ENCODE measurements at places on chromosomes 16 and 17.

GRCh38 chr17:8018436-8018835 is 16.0 kb downstream of the GUCY2D start:
- DNase-seq, result no peak

- DNase-seq, result no peak
Measured at GRCh38 chr16:71807905-71808592, 585 bp downstream of the AP1G1 start.

GRCh38 chr17:66349521-66350254 is 47.3 kb downstream of the PRKCA start:
- DNase-seq, result no peak

- DNase-seq, result no peak
Measured at GRCh38 chr16:84302111-84302954, 7.7 kb downstream of the WFDC1 start.

GRCh38 chr17:67487506-67487905 is 110.4 kb downstream of the PITPNC1 start:
- DNase-seq, result no peak

- peak; percentile 62 for DNase-seq
Measured at GRCh38 chr17:5587438-5588032, 3.2 kb upstream of the NLRP1 start.

DNA sequence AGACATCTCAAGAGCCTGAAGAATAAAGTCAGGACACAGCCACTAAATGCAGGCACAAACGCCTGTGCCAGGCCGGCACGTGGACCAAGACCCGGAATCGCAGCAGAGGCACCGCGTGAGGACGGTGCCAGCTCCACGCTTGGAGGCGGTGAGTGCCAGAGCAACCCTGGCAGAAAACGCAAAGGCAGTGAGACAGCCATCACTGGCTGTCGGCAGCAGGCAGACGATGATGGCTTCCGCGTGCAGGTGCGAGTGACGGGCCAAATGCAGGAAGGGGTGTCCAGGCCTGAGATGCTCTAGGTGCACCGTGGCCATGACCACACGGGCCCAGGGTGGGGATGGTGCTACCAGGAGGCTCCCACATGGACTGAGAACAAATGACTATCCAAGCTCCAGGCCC is 78.8 kb downstream of the LMF1 start:
- DNase-seq, result no peak

DNA sequence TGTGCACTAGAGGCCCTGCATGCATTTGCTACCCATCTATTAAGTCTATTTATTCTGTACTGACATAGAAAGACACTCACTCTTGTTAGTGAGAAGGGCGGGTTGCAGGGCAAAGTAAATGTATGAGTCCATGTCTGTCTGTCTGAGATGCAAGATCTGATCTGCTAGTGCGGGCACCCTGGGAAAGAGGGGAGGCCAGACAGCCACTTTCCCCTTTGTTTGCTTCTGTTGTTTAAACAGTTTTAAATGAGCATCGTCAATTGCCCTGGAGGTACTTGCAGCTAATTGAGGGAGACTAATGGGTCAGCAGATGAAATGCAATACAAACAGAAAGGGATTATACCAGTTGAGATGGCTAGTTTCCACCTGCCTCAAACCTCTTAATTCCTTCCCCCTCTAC is 24.9 kb downstream of the SCNN1G start:
- no peak for DNase-seq

DNA sequence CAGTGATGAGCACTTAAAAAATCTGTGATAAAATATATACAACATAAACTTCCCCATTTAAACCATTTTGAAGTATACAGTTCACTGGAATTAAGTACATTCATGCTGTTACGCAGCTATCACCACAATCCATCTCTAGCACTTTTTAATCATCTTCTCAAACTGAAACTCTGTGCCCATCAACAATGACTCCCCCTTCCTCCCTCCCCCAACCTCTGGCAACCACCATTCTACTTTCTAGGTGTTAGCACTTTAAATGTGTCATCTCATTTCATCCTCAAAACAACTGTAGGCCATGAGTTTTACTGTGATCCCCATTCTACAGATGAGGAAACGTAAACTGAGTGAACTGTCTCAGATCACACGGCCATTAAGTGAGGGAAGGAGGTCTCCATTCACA is 13.8 kb upstream of the TMEM98 start:
- DNase-seq, result no peak

- DNase-seq, result no peak
Measured at GRCh38 chr16:71630808-71631207, 4.8 kb downstream of the MARVELD3 start.

DNA sequence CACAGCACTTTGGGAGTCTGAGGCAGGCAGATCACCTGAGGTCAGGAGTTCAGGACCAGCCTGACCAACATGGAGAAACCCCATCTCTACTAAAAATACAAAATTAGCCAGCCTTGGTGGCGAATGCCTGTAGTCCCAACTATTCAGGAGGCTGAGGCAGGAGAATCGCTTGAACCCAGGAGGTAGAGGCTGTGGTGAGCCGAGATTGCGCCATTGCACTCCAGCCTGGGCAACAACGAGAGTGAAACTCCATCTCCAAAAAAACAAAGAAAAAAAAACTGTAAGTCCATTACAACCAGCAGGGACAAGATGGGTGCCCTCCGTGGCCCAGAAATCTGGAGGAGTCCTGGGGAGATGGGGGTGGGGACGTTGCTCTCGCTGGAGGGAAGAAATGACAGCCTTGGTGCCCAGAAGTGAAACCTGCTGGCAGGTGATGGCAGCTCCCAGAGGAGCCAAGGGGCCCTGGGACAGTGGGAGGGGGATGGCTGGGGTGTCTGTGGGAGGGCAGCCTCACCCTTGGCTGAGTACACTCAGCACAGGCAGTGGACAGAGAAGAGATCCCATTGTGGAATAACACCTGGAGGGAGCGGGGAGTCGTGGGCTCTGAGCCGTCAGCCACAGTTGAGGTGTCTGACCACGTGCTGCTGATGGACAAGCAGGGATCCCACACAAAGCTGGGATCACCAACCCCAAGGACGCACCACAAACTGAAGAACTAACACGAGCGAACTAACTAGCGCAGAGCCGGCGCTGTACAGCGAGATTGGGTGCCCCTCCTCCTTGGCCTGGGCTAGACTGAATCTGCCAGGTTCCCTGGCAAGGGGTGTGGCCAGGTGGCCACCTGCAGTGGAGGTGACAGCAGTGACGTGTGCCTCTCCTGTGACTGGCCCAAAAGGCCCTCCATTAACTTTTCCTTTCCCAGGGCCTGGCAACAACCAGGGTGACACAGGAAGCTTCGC is 46.9 kb upstream of the BAHCC1 start:
- no peak for DNase-seq

DNA sequence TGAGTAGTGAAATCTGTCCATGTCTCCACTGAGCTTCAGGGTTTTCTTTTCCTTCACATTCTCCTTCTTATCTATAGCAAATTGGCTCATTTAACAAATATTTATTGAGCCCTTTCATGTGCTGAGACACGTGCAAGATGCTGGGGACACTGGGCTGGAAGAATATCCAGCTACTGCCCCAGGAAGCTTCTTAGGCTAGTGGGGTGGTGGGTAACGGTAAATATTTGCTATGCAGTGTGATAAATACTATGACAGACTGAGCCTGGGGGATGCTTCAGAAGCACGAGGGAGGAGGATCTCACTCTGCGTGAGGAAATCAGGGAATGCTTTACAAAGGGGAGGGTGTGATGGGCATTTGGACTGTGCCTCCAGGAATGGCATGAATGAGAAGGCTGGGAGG is 524.1 kb downstream of the GRIN2A start:
- DNase-seq, result no peak

- no peak for DNase-seq
Measured at GRCh38 chr16:82358161-82358560, 188.1 kb upstream of the MPHOSPH6 start.

GRCh38 chr17:68290955-68291835 is at the start of the genes ARSG and SLC16A6:
Gene ARSG (plus strand): TSS chr17:68291495. CDS start chr17:68307494, 15,999 bp downstream.
Gene SLC16A6 (minus strand): TSS chr17:68291127. CDS start chr17:68278320, 12,807 bp downstream.
- peak; percentile 88 for DNase-seq

DNA sequence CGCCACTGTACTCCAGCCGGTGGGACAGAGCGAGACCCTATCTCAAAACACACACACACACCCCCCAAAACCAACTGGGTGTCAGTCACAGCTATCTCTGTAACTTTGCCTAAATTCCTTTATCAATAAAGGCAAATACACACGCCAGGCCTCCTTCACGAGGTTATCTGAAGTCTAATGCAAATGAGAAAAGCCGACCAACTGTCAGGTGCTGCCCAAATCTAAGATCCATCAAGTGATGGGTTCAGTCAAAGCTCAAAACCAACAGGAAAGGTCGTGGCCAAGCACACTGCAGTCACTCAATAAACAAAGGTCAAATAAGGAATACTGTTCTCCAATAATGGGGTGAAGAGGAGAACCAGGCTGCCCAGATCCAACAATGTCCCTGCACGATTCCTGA is 1.1 kb downstream of the ANKFY1 start:
- no peak for DNase-seq

GRCh38 chr17:78267253-78268073 is 36.0 kb downstream of the TMEM235 start:
- no peak for DNase-seq

- peak; percentile 67 for DNase-seq
Measured at GRCh38 chr16:71467810-71468209, 5.8 kb upstream of the ZNF23 start.

DNA sequence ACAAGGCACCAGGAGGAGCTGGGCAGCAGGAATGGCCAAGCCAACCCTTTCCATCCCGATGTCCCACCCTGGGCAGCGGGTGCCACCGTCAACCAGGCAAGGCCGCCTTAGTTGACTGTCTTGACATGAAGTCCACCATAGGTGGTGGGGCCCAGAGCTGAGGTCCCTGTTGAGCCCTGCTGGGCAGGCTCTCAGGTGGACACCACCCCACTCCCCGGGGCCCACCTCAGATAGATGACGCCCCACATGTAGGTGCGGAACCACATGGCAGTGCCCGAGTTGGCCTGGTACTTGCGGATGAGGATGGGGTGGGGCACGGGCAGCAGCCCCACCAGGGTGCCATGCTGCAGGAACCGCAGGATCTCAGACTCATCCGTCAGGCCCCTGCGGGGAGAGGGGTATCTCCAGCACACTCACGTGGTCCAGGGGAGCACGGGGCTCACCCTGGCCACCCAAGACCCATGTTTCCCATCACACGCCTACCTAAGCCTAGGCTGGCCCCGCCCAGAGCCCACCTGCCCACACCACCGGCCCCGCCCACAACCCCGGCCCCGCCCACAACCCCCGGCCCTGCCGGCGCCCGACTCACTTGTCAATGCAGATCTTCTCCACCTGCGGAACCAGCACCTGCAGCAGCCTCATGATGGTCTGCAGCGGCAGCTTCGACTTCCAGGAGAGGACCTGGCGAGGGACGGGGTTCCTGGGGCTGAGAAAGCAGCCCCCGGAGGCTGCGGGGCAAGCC is 16.2 kb downstream of the OTOP3 start:
- DNase-seq, result no peak

- no peak for DNase-seq
Measured at GRCh38 chr16:55821210-55821609, 11.7 kb downstream of the CES1 start.

DNA sequence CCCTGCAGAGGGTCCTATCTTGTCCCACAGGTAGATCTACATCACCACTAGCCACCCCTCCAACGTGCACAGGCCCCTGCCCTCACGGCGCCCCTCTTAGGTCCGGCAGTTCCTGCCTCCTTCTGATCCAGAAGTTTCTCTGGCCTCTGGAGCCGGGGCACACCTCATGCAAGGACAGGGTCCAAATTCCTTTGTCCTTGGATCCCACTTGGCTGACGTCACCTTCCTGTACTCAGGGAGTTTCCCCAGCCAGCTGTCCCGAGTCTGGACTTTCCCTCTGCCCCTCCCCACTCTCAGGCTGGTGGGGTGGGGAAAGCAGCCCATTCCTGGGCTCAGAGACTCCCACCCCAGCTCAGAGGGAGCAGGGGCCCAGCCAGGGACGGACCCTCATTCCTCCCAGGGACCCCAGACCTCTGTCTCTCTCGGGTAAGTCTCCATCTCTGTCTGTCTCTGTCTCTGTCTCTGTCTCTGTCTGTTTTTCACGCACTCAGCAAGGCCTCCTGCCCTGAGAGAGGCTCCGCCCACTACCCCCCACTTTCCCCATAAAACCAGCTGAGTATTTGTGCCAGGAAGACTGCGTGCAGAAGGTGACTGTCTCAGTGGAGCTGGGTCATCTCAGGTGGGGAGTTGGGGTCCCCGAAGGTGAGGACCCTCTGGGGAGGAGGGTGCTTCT is at the start of gene IL32:
IL32 (plus strand) TSS at position 572 of the 673 bp plus-strand sequence. CDS start 172 bp downstream, outside the sequence.
- DNase-seq, result peak; percentile 81

DNA sequence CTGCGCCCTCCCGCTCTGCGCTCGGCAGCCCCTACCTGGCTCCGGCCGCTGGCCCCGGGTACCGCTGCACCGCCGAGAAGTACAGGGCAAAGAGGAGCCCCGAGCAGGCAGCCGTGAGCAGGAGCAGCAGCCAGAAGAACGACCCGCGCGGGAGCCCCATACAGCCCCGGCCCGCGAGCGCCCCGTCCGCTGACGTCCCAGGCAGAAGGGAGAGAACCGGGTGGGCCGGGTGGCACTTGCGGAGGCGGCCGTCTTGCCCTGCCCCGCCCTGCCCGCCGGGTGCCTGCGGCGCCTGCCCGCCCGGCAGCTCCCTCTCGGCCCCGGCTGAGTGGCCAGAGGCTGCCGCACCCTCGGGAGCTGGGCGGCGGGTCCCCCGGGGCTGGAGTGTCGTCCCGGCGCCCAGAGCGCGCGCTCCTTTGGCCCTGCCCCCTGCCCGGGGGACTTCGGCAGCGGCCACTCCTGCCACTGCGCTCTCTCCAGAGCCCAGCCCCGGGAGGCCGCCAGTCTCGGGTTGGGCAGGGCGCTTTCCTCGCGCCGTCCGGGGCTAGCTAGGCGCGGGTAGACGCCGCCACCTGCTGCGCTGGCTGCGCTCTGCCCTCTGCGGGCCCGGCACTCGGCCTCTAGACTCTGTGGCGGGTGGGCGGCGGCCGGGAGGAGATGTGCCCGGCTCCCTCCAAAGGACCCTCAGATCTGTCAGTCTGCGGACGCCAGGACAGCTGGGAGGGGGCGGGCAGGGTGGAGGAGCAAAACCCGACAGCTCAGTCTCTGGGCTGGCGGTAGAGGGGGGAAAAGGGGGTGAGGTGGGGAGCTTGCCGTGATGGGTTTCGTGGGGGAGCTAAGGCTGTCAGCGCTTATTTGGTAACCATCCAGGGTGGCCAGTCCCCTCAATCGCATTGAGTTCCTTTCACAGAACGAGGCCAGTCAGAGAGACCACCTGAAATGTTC is at the start of gene ST6GALNAC2:
ST6GALNAC2 (minus strand) TSS at position 212 of the 945 bp plus-strand sequence; CDS start at position 160, 52 bp downstream.
- DNase-seq, result peak; percentile 48

DNA sequence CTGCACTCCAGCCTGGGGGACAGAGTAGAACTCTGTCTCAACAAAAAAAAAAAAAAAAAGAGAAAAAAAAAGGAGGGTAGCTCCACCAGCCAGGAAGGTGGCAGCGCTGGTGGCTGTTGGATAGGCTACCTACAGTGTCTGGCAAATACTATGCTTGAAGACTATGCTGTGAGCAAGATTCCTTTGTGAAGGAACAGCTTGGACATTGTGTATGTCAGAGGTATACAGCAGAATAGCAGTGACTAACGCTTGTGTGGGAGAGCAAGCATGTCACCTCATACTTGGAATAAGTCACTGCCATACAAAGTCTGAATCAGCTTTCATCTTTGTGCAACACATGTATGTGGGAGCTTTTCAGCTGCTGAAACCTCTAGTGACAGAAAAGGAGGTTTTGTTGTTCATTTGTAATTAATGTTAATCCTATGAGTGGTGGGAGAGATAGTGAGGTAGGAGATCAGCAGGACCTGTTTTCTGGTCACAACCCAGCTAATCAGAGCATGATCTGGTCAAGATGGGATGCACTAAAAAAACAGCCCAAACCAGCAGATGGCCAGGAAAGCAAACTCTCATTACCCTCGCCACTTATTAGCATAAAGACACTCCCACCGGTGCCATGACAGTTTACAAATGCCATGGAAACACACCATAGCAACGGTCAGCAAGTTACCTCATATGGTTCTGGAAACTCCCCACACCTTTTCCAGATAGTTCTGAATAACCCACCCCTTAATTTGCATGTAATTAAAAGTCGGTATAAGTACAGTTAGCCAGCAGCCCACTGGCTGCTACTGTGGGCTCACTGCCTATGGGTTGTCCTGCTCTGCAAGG is 6.8 kb upstream of the ITGAD start:
- no peak for DNase-seq

Data from activated naive CD4-positive, alpha-beta T cell treated with anti-CD3 and anti-CD28 coated beads, Interleukin-2, amount 10 ng/mL, durations not matched to agents 7 days and 5 days (primary cell).